ENCODE measurements at places on chromosomes 1 and 21.

GRCh38 chr1:17181781-17182464 is 23.0 kb upstream of the PADI1 start:
- DNase-seq, result no peak

GRCh38 chr1:172613294-172613693 is 45.6 kb upstream of the FASLG start:
- DNase-seq, result peak; percentile 39

DNA sequence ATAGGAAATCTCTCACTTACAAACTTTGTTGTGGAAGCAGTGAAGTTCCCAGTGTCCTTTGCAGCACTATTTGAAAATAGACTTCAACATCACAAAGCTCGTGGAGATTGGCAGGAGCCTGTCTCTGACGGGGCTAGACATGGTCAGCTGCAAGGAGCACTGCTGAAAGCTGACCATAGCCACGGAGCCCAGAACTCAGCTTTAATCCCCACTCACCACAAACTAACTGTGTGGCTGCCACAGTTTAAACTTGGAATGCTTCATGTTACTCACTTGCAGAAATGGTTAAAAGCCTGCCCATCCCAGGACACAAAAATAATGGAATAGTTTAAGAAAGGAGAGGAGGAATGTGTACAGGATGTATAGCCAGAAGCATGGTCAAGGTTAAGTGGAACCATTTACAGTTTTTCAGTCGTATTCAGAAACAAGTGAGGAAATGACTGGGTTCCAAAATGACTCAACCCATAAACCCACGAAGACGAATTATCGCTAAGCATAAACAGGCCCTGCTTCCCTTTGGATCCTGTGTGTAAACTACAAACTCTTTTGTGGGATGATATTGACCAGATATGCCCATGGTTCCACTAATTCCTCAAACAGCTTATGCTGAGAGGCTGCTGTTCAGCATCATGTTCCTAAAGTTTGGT is 18.2 kb downstream of the DNALI1 start:
- peak; percentile 94 for DNase-seq

DNA sequence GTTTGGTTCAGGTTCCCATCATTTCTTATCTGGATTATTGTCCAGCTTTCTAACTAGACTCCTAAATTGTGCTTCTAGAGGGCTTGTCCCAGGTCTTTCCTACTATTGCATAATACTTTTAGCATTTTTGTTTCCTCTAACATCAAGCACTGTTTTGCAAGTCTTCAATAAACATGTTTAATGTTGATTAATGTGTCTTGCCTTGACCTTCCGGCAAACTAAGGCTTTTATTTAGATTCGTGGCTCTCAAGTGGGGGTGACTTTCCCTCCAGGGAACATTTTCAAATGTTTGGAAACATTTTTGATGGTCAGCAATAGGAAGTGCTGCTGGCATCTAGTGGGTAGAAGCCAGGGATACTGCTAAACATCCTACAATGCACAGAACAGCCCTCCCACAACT is 90.7 kb downstream of the RPE65 start:
- DNase-seq, result peak; percentile 51

DNA sequence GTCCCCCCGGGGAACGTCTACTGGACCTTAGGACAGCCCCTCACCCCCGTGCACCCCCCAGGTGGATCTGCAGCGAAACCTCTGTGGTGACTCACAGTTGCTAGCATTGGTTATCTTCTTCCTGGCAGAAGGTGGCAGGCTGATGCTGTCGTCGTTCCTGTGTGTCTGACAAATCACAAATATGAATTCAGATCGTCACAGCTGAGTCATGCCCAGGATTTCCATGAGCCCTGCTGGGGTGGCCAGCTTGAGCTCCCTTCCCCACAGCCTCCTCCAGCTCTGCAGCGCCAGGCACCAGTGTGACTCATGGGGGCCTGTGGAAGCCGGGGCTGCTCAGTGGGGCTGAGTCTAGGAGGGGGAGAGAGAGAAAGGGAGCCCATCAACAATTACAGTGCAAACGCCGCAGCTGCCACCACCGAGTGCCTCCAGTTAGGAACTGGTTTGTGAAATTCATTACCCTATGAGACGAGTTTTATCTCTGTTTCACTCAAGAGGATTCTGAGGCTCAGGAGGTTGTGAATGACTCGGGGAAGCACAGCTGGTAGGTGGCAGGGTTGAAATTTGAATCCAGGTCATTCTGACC is 197.9 kb downstream of the DYRK1A start:
- peak; percentile 99 for DNase-seq

DNA sequence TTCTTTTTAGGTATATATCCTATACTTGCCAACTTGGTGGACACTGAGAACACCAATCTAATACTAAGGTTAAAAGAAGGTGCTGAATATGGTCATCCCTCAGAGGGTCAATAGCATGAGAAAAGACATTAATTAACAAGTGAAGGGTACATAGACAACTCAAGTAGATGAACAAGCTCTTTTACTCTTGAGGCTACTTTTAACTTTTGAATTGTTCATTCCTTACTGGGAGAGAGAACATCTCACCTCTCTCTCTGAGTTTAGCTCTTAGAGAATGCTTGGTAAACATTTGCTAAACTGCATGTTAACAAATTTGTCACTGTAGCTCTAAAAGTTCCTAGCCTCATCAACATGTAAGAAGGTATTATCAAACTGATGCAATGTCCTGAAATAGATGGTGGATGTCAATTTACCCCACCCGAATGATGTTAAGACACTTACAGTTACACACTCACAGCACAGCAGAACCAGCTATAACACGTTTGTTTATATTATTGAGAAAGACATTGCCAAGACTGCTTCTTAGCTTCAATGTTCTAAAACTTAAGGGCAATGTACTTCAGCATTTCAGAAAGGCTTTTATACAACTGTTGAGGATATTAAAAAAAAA is 35.9 kb downstream of the HEATR1 start:
- DNase-seq, result no peak

GRCh38 chr1:182890927-182891610 is 51.9 kb downstream of the DHX9 start:
- DNase-seq, result no peak

GRCh38 chr1:201245082-201245481 is 38.2 kb upstream of the PKP1 start:
- DNase-seq, result no peak
